RPMI7951 (cell line): ENCODE measurements at places on chromosomes 16 and 17. TPM values are rescaled to one million over a fixed set of nuclear protein-coding genes. Genes with fewer than 3 reads are reported as not detected.

DNA sequence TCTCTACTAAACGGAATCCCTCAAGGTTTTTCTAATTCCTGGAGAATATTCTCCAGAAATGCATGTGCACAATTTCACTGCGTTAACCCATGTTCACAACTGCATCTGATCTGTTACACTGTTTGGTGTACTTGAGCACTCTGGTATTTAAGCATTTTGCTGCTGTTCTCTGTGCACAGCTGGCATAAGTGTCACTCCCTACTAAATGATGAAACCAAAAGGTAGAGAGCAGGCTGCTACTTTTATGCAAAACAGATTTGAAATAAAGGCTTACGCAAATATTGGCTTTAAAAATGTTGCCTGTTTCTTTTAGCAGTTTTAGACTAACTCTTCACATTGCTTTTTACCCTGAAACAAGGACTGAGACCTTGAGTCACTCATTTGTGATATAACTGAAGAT, 41.7 kb downstream of the ESRP2 start:
- DNase-seq: no peak

TLCD3A gene
- total RNA-seq: 15.3 and 15.4 TPM in 2 replicates

GRCh38 chr16:25298165-25298872, 40.7 kb upstream of the ZKSCAN2 start:
- no peak for DNase-seq

GRCh38 chr16:2883458-2883908, 468 bp downstream of the FLYWCH2 start:
- DNase-seq: peak; percentile 14

GRCh38 chr17:338442-339192, 14.0 kb downstream of the RPH3AL start:
- DNase-seq: no peak

KRTAP4-1 gene
- total RNA-seq: not detected in 2 replicates

DNA sequence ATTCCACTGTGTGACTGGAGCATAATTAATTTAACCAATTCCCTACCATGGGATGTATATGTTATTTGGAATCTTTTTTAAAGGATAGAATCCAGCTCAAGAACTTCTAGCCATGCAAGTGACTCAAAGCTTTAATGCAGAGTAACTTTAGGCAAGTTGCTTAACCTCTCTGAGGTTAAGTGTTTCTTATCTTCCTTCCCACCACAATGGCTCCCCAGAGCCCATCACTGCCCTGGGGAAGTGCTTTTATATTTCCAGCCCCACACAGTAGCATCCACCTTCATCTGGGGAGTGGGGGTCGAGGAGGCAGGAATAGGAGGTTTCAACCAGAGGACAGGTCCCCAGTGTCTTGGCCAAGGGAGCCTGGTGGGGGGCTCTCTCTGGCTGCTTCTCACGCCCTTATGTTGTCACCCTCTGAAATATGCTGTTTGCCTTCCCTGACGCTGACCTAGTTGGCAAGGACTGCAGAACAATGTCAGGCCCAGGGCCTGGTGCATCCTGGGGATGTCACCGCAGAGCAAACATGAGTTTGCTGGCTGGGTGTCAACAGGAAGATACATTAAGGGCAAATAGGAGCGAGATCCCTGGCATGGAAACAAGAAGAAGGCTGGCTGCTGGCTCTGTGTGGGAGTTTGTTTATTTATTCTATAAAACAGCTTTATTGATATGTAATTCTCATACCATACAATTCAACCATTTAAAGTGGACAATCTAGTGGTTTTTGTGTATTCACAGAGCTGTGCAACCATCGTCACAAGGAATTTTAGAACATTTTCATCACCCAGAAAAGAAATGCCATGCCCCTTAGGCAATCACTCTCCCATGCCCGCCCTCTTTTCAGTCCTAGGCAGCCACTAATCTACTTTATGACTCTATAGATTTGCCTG, 46.6 kb upstream of the WSB1 start:
- DNase-seq: peak; percentile 81

PIRT gene
- not detected in 2 replicates for total RNA-seq

CDRT15L2 gene
- total RNA-seq: not detected in 2 replicates

DNA sequence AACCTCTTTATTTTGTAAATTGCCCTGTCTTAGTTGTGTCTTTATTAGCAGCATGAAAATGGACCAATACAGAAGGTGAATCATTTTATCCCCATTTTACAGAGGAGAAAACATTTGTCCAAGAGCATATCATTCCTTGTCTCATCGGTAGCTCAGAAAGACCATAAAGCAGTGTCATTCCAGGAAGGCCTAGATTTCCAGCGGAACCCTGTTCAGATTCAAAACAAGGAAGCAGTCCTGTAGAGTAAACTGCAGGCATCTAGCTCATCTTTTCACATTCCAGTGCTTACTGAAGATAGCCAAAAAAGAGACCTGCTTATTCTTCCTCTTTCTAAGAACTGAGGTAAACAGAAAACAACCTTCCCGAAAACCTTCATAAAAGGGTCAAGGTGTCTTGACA, 54.0 kb downstream of the PARN start:
- no peak for DNase-seq

KRTAP1-5 gene
- total RNA-seq: not detected in 2 replicates

CD300LB gene
- not detected in 2 replicates for total RNA-seq

DNA sequence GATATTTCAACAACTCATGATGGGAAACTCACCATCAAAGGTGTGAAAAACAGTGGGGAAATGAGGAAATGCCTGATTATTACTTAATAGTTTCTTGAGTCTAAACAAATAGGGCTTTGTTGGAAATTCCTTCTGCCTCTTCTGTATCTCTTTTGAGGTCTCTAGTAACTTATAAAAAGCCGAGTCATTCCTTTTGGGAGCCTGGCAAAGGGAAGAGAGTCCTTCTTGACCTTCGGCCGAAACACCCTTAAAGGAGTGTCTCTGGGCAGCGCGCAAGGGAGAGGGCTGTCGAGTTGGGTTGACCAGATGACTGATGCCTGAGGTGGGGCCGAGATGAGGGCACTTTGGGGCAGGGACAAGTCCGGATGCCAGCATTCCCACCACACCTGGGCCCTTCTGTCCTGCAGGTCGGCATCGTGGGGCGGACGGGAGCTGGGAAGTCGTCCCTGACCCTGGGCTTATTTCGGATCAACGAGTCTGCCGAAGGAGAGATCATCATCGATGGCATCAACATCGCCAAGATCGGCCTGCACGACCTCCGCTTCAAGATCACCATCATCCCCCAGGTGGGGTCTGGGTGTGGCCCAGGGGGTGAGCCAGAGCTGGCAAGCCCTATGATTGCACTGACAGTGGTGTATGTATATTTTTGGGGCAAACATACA, 89.2 kb downstream of the ABCC6 start:
- no peak for DNase-seq

DNA sequence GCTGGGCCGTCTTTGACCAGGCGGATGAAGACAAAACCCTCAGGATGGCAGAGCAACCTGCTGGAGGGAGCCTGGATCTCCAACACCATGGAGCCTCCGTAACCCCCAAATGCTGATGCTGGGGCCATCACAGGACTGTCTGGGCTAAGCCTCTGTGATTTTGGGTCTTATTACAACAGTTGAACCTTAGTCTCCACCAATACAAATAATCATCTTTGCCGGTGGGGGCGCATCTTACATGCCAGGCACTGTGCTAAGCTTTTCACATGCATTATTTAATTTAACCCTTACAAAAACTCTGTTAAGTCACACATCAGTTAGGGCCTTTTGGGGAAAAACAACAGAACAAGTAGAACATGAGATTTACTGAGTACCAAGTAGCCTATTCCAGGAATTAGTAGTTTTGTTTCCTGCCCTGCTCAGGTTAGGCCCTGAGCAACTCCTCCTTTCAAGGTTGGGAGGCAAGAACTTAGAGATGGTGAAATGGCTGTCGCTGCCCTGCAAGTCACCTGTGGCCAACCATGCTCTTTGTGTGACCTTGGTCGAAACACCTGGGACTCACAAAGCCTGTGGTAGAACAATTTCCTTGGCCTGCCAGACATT, 8.9 kb upstream of the ITGAM start:
- no peak for DNase-seq

DNA sequence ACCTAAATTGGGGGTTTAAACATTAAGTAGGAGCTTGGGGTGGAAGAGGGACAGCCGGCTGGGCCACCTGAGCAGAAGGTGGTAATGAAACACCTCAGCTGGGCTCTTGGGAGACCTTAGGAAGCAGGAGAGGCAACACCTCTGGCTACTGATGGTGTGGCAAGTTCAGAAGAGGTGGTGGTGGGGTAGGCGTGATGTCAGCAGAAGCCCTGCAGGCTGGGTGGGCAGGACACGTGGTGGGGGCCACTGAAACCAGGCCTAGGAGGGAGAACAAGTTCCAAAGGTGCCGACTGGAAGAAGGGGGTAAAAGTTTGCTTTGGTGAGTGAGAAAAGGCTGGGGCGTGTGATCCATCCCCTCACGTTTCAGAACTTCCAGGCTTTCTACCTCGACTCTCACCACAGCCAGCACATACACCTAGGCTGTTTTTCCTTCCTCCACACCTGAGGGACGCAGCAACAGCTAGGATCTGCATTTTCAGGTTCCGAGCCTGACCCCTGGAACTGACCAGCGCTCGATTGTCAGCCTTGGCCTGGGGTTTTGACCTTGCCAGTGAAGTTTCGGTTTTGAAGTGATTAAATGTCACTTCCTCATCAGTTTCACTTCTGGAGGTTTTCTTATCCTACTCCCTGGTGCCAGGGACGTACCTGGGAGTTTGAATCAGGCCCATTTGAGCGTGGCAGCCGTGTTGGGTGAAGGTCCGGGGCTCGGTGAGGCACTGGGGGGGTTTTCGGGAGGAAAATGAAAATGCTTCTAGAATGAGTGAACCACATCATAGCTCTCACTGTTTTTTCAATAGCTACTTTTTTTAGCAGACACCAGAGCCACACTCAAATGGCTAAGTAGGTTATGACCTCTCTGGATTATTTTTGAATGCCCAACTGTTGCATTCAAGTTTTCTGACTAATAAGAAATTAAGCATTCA, 10.0 kb downstream of the SNN start:
- no peak for DNase-seq

NEUROD2 gene
- not detected in 2 replicates for total RNA-seq

DNA sequence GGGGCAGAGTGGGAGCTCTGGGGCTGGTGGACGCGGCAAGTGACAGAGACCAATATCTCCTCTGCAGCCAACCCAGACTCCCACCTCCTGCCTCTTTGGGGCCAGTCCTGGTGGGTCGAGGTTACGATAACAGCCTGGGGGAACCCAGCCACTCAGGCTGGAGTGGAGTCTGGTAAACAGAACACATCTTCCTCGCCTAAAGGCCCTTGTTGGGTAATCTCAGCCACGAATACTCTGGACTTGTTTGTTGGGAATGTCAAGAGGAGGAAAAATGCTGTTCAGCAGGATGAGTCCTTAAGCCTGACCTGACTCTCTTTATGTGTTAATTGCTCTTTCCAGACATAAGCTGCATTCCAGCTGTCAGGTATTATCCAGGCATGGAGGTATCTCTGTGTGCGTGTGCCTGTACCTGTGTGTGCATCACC, 8.0 kb upstream of the SPNS2 start:
- no peak for DNase-seq

TTLL6 gene
- total RNA-seq: 0.39 and 0.60 TPM in 2 replicates

GRCh38 chr16:77116856-77117255, 74.1 kb upstream of the MON1B start:
- no peak for DNase-seq

GRIN2A gene
- 0.59 and 1.2 TPM in 2 replicates for total RNA-seq

KLHL10 gene
- total RNA-seq: not detected in 2 replicates

DNA sequence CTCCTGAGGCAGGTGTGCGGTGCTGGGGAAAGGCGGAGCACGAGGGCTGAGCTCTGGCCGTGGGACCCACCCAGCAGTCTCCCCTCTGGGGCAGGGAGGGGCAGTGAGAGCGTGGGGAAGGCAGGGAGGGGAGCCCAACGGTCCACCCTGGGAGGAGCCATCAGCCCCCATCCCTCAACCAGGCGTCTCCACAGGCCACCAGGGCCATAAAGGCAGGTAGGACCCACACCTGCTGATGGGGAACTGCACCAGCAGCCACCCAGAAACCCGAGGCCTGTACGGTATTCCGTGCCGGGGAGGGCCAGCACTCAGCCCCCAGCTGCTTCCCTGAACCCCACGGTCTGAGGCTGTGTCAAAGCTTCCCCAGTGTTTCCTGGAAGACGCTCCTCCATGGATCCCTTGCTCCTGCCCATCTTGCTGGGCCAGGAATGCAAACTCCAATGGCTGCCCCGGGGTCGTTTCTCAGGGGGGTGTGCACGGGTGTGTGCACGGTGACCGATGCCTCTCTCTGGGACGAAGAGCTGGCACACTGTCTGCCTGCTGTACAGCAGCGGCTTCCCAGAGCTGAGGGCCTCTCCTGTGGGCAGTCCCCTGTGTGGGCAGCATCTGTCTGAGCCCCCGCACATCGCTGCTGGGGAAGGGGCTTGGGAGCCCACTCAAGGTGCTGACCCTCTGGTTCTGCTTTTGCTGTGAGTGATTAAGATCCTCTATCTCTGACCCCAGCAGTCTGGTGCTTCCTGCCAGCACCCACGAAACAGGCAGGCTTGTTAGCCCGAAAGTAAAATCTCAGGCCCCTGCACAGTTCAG, 17.2 kb upstream of the METRNL start:
- no peak for DNase-seq

DNA sequence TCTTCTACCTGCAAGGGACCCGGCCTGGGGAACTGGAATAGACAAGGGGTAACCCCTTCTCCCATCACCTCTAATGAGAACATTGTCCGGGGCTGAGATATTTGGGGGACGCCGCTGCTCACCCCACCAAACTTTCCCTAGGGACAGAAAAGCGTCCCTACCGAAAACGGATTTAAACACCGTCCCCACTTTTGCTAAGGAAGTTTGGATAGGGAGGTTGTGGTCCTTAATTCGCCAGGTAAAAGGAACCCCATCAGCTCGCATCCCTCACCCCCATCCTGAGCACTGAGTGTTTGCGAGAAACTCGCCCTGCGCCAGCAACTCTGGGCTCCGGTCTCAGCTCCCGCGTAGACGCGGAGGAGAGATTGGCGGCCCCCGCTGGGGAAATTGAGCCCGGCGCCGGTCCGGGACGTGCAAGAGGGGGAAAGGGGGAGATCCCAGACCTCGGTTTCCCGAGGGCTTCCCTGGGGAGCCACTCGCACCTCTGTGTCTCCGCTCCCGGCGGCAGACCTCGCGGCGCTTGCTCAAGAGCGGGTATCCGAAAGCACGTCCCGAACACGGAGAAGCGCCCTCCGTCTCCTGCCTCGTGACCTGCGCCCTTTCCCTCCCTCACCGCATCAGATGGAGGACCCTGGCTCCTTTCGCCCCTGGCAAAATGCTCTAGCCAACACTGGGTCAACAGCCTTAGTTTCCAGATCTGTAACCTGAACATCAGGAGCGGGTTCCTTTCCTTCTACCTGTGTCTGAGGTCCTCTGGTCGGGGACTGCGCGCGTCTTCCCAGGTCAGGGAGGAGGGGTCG, 3.1 kb upstream of the SOX9 start:
- DNase-seq: no peak

HLF gene
- 0.24 and 0.39 TPM in 2 replicates for total RNA-seq

- DNase-seq: peak; percentile 52
Measured at GRCh38 chr17:4533523-4534504, 21.4 kb downstream of the MYBBP1A start.

PERCC1 gene
- total RNA-seq: not detected in 2 replicates

- DNase-seq: no peak
Measured at GRCh38 chr17:41382394-41382793, 288 bp upstream of the KRT34 start.

SENP3 gene
- total RNA-seq: 53.5 and 59.0 TPM in 2 replicates
